ENCODE measurements at places on chromosomes 1 and 21.

DNA sequence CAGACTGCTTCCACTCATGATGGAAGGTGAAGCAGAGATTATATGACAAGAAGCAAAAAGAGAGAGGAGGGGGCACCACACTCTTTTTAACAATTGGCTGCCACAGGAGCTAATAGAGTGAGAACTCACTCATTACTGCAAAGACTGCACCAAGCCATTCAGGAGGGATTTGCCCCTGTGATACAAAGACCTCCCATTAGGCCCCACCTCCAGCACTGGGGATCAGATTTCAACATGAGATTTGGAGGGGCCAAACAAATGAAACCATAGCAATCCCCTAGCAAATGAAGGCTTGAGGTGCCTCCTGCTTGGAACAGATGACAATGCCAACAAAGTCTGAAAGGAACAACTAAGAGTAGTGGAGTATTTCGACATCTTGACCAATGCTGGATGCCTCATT, 122.5 kb upstream of the COA6 start:
- no peak for DNase-seq

- DNase-seq = no peak
Observed at GRCh38 chr1:61215119-61215518, 132.8 kb downstream of the NFIA start.

- peak; percentile 74 for DNase-seq
Observed at GRCh38 chr1:154608397-154609270, 648 bp upstream of the ADAR start.

GRCh38 chr1:55213885-55214211, 1.3 kb downstream of the USP24 start:
- peak; percentile 45 for DNase-seq

- no peak for DNase-seq
Observed at GRCh38 chr1:64748222-64748621, 3.3 kb downstream of the RAVER2 start.

DNA sequence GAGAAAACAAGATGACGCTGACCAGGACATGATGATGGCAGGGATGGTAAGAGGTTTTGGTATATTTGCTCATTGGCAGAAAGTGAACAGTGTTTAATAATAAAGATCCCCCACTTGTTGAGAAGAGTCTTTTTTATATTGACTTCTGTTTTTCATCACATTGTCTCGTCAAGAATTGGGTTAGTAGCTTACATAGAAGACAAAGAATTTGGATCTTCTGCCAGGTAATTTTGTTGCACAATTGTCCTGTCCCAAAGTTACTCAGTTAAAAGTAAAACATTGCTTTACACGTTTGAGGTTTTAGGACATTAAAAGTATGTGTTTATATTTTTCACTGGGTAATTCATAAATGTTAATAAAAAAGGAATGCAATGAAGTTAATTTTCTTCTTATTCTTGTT, 48.3 kb upstream of the LAMC2 start:
- no peak for DNase-seq

- DNase-seq = no peak
Observed at GRCh38 chr1:16017461-16018303, at the start of gene HSPB7. Gene HSPB7, minus strand, starts transcription at chr1:16018043. Its CDS starts 80 bp downstream, at chr1:16017963.

GRCh38 chr1:203183828-203184227, 2.7 kb downstream of the CHI3L1 start:
- DNase-seq = no peak

GRCh38 chr1:97196825-97197516, 475.4 kb downstream of the PTBP2 start:
- no peak for DNase-seq

- DNase-seq = no peak
Observed at GRCh38 chr21:45515241-45516061, 26.8 kb downstream of the SLC19A1 start.

- DNase-seq = no peak
Observed at GRCh38 chr1:226596531-226597165, 48.1 kb downstream of the STUM start.

DNA sequence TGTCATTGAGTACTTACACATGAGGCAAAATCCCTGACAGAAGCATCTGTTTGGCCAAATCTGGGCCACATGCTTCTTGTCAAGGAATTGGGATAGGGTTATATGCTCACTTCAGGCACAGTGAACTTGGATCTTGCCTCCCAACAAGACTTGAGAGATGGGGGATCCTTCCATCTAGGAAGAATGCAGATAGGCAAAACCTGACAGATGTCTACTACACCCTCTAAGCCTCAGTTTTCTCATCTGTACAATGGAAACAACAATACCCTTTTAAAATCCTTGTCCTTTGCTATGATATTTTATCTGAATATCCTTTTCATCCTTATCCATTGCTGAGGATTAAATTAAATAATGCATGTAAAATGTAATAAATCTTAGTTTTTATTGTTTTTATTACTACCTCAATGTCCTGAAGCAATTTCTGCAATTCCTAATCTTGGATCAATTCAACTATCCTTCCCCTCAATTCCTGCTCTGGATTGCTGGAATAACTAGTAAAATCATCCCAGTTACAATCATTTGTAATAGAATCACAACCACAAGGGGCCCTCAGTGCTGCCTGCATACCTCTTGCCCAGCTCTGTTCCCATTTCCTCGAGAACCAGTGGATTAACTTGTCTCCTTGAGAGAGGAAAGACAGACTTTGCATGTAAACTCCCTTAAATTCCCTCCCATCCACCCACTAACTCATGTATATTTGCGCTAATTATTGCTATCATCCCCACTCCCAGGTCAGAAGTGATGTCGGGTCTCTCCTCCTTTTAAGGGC, 8.1 kb upstream of the XPR1 start:
- peak; percentile 46 for DNase-seq

- DNase-seq = no peak
Observed at GRCh38 chr1:46183079-46183847, 7.0 kb upstream of the P3R3URF start.

DNA sequence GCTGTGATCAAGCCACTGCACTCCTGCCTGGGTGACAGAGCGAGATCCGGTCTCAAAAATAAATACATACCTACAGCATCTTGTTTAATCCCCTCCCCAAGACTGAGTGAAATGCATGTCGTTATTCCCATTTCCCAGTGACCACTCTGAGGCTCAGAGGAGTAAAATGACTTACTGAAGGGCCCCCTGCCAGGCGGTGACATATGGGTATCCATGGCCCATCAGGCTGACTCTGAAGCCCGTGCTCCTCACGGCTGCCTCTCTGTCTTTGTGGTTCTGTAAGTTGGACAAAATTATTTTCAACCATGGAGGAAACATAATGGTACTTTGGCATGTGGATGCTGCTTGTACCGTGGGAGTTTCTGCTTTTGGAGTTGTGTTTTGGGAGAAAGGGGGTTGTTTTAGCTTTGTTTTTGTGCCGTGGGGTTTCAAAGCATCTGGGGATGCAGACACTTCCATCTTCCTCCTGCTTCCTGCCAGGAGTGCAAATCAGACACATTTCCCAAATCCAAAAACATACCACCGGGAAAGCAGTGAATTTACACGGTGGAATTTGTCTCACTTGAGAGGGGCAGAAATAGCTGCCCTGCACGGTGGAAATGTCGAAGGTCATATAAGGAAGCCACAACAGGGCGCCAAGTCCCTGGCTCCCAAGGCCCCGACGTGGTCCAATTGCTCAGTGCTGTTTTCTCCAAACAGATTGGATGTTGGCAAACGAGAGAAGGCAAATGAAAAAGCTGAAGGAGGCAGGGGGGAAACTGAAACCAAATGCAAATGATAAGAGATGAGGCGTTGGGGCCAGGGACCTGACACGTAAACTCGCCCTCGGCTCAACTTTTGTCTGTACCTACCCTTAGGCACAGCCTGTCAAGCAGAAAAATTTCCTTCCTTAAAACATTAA, 17.1 kb upstream of the PINK1 start:
- DNase-seq = no peak

DNA sequence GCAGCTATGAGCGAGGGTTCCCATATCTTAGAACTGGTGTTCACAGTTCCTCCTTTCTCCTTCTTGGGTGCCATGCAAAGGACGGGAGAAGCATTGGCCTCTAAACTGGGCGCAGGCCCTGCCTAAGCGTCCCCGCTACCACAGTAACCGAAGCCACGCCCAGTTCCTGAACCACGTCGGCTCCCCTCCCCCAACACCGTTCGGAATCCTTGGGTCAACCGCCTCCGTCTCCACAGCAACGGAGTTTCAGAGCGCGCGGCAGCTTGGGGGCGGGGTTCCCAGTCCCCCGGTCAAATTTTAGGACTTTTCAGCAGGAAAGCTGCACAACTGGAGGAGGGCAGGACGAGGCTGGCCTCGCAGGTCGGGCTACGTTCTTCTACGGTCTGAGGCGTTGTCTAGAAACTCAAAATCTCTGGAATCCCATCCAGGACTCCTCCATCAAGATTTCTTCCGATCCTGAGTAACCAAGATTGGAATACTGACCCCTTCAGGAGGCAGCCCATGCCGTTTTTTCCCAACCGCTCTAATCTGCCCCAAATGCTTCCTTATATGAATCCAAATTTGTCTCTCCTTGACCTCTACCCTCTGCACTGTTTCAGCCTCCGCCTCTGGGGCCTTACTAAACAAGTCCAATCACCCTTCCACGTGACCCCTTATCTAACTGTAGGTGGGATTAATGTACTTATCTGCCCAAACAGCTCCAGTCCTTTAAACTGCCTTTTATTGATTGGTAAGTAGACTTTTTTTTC, at the start of gene SPAG17:
SPAG17 (minus strand) TSS at position 145 of the 749 bp plus-strand sequence; CDS start at position 74, 71 bp downstream.
- DNase-seq = no peak

GRCh38 chr21:44364151-44365053, 11.0 kb downstream of the TRPM2 start:
- DNase-seq = peak; percentile 18

DNA sequence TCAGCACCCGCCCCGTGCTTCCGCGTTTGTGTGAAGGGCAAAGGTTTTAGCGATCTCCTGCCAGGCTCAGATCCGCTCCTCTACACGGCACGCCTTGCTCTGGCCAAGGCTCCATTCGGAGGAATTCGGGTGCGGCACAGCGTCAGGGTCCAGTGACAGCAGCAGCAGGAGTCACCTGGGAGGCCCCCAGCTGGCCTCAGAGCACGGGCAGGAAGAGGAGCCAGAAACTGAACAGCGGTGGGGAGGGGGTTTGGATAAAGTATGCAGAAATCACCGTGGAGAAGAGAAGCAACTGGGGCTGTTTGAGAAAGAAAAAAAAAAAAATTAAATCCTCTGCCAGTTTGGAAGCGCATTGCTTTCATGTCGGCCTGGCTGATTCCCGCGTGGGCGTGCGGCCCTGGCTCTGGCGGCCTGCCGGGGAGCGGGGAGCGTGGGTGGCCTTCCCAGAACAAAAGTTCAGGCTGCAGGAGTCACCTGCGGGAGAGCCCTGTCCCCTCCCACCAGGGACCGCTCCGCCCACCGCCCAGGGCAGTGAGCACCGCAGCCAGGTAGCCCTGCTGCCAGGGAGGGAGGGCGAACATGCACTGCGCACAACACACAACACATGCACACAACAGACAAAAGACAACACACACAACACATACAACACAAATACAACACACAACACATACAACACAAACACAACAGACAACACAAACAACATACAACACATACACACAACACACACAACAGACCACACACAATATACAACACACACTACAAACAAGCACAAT, 107.6 kb downstream of the ETS2 start:
- DNase-seq = peak; percentile 60

DNA sequence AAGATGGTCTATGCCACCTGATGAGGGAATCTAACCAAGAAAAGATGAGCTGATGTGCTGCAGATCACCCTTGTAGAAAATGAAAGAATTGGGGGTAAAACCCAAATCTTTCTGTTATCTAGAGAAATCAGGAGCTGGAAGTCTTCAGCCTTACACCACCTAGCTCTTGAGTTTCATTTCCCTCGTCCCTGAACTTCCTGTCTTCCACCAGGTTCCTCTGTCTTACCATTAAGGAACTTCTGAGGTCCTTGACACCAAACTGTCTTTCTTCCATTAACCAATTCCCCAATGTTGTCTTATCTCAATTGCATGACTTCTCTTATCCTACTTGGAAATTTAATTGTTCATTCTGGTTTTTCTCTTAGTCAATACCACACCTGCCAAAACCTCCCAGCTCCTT, 31.5 kb downstream of the LPAR3 start:
- no peak for DNase-seq

GRCh38 chr1:22339237-22339636, 112.4 kb upstream of the ZBTB40 start:
- no peak for DNase-seq

DNA sequence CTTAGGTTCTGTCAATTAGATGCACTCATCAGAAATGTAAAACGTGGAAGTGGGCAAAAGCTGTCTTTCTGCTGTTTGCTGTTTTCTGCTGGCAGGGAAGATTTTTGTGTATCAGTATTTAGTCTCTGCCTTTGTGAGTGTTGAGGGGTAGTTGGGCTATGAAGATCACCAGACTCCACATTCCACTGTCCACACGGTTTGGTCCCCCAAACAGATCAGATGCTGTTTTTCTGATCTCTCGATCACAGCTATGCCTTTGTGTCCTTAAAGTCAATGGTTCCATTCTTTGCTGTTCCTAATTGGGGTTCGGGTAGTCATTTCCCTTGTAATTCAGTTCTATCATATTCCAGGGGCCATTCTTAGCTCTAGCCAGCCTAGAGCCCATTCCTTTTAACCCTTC, 27.0 kb upstream of the NPL start:
- DNase-seq = no peak

DNA sequence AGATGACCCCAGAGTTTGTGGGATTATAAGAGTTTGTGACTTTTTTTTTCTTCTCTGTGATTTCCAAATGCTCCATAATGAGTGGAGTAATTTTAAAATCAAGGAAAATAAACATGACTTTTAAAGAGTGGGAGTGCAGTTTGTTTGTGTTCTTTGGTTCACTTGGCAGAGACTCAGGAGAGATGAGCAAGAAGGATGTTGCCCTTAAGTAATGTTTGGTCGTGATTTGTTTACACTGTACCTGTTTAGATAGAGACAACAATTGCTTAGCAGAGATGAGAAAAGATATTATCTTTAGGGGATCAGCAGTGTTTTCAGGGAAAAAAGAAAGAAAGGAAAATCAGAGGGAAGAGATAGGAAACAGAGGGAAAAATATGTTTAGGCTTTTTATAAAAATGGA, 170.8 kb downstream of the ADSS2 start:
- DNase-seq = no peak

- no peak for DNase-seq
Observed at GRCh38 chr1:234631721-234632125, 21.7 kb upstream of the IRF2BP2 start.

DNA sequence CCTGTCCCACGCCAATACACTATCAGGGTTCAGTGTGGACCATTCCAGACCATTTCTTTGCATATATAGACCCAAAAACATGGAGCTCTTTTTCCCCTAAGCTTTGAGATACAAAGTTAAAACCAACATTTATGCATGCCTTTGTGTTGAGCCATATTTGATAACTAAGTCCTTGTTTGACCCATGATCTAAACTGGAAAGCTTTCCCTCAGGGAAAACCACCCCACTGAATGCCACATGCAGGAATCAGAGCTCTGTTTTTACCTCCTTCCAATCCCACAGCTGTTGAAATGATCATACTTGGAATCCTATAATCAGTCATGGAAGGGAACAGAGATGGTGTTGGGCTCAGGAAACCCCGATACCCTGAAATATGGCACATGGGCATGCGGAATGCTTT, 14.8 kb upstream of the SLC45A1 start:
- DNase-seq = no peak

DNA sequence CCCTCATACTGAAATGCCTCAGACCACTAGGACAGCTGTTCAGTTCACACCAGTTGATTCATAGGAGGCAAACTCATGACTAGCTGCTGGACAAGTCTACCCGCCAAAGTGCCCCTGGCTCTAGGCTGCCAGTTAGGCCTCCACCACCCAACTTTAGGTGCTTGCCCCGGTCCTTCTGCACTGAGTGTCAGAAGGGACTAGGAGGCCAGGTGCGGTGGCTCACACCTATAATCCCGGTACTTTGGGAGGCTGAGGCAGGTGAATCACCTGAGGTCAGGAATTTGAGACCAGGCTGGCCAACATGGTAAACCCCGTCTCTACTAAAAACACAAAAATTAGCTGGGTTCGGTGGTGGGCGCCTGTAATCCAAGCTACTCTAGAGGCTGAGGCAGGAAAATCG, 18.9 kb downstream of the LY9 start:
- no peak for DNase-seq
